ENCODE measurements at places on chromosomes 6 and 20. TPM values are rescaled to one million over a fixed set of nuclear protein-coding genes. Genes with fewer than 3 reads are reported as not detected.

FOXS1 gene
- total RNA-seq = 4.7 TPM

HLA-DPA1 gene
- total RNA-seq = 25.4 TPM

FIG4 gene
- total RNA-seq = 24.5 TPM

DNA sequence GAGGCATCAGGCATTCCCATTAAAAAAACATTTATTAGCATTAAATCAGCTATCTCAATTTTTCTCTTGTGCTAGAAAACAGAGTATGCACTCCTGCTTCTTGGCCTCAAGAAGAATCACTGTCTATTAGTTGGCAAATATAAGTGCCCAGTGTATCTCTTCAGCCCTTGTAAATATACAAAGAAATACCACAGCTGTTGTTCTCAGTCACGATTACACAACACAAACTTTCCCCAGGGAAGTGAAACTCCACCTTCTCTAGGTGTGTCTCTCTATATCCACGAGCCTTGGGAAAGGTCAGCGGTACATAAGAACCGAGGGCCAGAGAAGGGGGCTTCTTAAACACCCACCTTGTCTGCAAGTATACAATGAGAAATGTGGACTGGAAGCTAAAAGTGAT lies 194.7 kb downstream of the PKHD1 start:
- DNase-seq = no peak

- no peak for DNase-seq
These were observed 112.1 kb downstream of the NFATC2 start for GRCh38 chr20:51430198-51430950.

GRCh38 chr6:161235776-161236633 lies 37.9 kb downstream of the AGPAT4 start:
- DNase-seq = no peak

DNA sequence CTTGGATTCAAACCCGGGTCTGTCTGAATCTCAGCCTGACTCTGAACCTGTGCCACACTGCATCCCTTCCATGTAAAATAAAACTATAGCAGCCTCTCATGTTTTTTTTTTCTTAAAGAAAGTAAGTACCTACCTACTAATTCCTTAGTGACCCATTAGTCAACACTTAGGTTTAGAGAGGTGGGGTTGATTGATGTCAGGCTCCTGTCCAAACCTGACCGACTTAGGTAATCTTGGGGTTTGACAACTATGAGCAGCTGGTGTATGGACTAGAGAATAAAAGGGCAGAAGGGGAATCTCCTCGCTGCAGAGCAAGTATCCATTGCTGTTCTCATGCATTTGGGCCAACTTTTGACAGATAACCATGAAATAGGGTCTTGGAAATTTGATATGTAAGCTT lies 6.5 kb downstream of the NKAIN2 start:
- DNase-seq = no peak

DNA sequence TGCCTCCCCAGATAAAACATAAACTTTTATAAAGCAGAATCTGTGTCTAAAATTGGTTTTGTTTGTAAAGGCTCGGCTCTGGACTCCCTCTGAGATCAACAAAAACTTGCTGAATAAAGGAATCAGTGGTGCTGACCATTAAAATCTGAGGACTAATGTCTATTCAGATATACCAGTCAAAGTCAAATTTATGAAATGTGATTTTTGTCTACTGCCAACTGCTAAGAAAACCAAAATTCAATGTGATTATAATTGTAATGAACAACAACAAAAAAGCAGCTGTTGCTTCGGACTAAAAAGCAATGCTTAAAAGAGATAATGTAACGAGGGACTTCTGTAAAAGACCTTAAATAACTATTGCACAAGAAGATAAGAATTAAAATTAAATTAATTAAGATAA lies 26.6 kb downstream of the PRKN start:
- no peak for DNase-seq

DNA sequence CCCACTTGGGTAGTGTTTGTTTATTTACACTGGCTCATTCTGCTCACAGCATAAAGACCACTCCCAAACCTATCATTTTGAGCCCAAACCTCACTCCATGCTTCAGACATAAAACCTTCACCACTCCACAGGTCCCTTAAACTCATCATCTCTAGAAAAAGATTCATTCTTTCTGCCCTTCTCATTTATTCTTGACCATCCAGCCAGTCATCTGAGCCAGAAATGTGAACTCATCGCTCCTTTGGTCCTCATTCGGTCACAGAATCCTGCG lies 12.4 kb downstream of the TPMT start:
- DNase-seq = no peak
